ENCODE measurements at places on chromosomes 6 and 20.

DNA sequence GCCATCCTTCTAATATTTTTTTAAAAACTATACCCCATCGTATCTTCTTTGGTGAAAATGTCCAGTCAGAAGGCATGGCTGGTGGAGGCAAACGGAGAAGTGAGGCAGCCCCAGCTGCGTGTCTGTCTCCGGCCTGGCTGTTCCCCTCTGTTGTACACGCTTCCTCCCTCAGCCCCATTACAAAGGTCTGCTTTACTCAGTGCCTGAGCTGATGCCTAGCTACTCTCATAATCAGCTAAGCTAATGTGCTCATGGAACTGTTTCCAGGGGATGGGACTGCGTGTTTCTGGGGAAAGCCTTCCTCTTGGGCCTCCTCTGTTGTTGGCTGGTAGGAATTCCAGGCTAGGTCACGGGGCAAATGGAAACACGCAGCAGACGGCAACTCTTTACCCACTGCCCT lies 67.3 kb downstream of the PPP1R3G start:
- DNase-seq = no peak

DNA sequence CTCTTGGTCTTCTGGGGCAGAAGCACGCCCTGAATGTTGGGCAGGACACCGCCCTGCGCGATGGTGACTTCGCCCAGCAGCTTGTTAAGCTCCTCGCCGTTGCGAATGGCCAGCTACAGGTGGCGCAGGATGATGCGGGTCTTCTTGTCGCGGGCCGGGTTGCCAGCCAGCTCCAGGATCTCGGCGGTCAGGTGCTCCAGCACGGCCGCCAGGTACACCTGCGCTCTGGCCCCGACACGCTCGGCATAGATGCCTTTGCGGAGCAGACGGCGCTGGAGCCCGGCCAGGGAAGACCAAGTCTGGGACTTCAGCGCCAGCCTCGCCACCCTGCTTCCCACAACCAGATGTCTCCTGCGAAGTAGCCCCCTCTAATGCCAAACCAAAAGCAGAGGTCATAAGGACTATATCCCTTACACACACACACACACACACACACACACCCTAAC lies 8.0 kb upstream of the SLC17A3 start:
- no peak for DNase-seq

GRCh38 chr6:143009851-143010250 lies 50.8 kb upstream of the AIG1 start:
- no peak for DNase-seq

DNA sequence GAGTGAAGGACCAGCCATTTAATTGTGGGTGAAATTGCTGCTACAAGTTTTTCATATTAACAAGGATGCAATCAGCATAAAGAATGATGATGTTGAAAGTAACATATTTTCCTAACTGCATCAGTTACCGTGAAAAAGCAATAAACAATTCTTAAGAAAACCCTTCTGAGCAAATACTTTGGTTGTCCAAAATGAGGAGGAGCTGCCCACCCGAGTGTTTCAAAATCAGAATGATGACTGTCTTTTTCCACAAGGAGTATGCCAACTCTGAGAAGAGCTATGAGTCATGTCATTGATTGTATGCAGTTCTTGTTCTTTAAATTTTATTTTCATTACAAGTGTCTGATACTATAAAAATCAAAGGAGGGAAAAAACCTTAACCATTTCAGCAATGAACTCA lies 470.5 kb downstream of the COL12A1 start:
- no peak for DNase-seq

GRCh38 chr20:10315138-10315537 lies 96.5 kb downstream of the SNAP25 start:
- DNase-seq = no peak

DNA sequence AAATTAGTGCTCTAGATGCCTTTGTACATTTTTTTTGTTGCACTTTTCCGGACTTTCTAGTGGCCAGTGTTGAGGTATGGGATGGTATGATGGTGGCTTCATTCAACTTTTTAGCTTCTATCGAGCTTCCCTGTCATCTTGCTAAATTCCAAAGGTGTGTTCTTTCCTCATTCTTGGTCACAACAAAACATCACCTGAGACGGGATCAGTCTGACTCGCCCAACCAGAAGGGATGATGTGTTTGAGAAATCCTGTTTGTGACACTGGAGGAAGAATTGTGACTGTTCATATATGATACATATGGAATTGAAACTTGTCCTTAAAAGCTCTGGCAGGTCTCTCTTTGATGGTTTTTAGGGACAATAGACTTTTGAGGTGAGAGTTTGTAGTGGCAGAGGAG lies 33.8 kb downstream of the KCNS1 start:
- DNase-seq = no peak

- DNase-seq = no peak
Observed at GRCh38 chr6:100472674-100473073, 8.0 kb upstream of the SIM1 start.

DNA sequence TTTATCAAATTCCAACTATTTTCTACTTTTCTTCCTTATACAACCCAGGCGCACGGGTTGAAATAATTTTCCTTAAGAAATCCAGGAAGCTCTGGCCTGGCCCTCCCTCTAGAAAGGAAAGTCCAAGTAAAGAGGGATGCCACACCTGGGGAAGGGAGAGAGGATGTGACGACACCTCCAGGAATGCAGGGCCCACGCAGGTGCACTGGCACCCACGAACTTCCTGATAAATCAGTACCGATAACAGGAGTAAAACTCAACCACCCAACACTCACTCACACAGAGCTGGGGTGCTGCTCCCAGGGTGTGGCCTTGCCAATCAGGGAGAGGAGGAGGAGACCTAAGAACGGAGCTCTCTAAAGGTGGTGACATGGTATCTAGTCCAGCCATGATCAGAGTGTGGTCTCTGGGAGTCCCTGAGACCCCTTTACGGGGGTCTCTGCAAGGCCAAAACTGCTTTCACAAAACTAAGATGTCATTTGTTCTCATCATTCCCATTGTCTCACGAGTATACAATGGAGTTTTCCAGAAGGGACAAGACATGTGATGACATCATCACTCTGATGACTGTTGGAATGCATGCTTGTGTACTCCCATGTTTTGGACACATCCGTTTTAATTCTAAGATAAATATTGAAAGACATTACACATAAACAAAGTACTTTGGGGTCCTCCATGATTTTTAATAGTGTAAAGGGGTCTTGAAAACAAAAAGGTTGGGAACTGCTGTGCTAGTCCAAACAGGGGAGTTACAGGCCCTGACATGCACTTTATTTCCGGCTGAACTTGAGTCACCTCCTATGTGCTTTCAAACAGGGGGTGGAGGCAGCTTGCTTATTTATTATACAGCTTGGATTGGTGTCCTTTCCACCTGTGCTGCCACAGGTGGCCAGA lies 2.2 kb upstream of the PARD6B start:
- no peak for DNase-seq

GRCh38 chr6:14626556-14626955 lies 509.0 kb downstream of the CD83 start:
- no peak for DNase-seq

GRCh38 chr20:32193996-32194395 lies 13.5 kb downstream of the PLAGL2 start:
- no peak for DNase-seq

DNA sequence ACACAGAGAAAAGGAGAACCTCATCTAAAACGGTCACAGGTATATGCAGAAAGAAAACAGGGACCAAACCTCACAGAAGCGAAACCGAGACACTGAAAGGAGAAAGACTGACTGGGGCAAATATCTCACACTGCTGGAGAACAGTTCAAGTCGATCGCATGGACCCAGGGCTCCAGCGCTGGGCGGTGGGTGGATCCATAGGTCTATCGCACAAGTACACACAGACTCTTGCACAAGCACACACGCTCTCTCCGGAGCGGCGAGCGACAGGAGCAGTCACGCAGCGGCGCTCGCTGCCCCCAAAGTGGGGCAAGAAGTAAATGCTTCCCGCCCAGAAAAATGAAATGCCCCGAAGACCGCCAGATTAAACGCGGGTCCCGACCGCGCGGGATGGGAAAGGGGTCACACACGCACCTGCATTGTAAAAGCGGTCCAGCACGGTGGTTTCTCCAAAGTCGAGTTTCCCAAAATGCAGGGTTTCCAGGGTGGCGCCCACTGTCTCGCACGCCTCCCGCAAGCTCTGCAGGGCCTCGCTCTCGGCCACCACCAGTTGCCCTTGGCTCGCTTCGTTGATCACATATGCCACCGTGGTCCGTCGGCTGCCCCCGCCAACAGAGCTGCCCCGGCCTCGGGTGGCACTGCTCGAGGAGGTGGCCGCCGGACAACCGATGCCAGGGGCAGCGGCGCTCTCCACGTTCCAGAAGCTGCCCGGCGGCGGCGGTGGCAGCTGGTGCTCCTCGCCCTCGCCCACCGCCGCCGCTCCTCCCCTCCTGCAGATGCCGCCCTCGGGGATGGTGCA lies 782 bp downstream of the MAP3K5 start:
- DNase-seq = peak; percentile 35

DNA sequence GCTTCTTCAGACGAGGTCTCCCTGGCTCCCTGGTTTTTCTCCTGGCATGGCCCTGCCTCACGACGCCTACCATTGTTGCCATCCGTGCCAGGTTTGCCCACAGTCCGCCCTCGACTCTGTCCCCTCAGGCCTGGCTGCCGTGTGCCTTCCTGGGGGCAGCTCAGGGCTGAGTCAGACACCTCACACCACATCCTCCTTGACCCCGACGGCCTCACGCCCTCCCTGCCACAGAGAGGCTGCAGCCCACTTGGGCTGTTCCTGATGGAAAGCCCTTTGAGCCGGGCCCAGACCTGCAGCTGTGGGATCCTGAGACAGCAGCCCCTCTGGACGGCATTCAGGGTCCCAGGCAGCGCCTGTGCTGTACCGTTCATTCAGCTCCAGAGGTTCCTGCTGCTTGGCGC lies 108.3 kb downstream of the PSMB1 start:
- DNase-seq = no peak

DNA sequence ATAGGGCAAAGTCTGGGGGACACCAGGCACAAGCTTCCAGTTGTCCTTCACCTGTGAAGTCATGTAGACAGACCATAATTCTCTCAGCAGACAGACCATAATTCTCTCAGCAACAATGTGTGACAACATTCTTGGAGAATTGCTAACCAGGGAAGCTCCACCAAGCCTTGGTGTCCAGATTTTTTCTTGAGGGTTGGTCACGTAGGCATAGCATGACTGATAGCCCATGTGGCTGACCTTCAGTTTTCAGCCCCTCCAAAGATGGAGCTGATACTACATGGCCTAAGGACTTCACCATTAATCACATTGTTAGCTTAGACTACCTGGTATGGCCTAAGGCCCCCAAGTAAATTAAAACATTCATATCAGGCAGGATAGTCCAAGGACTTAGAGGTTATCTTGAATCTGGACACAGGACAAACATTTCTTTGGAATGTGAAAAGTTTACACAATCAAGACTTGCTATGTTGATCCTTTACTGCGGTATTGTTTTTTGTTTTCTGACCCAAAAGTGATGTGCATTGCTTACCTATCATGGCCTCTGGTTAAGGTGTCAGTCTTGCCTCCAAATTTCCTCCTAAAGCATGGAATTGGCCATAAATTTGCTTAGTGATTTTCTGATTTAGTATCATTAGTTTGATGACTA lies 76.9 kb downstream of the CEP57L1 start:
- DNase-seq = no peak

- DNase-seq = no peak
Observed at GRCh38 chr6:134247844-134248580, 69.9 kb downstream of the SGK1 start.

- DNase-seq = no peak
Observed at GRCh38 chr6:157316871-157317814, 6.2 kb downstream of the TMEM242 start.

- no peak for DNase-seq
Observed at GRCh38 chr6:130585587-130585986, 219.8 kb downstream of the TMEM200A start.

- no peak for DNase-seq
Observed at GRCh38 chr6:38495922-38496635, 143.7 kb downstream of the BTBD9 start.

DNA sequence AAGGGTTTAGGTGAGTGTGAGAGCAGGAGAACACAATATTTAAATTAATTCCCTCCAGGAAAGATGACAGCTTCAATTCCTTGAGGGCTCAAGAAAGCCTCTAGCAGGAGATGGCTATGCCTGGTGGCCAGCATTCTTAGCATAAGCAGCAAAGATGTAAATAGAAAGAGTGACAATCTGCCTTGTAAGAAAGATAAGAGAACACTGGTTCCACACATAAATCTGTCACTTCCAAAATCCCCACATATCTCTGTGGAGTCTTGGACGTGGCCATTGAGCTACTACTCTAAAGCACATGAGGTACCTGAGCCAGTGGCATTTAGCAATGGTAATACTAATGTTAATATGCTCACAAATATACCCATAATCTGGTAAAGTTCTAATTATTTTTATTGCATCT lies 29.2 kb downstream of the DEFB114 start:
- no peak for DNase-seq

DNA sequence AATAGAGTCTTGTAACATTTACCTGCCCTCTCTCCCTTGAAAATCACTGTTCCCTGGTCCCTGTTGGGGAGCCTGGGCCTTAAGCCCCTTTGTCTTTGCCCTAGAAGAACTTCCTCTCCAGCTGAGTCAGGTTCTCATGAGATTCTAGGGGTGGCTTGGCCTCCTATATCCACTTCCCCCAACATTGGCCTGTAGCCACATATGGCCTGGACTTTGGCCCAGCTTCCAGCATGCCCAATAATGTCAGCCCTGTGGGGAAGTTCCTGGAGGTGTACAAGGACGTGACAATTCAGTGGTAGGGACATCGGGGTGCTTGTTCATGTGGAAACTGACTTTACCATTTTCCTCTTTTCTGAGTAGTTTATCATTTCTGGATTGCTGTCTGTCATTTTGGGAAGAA lies 17.2 kb upstream of the MAS1L start:
- DNase-seq = no peak

DNA sequence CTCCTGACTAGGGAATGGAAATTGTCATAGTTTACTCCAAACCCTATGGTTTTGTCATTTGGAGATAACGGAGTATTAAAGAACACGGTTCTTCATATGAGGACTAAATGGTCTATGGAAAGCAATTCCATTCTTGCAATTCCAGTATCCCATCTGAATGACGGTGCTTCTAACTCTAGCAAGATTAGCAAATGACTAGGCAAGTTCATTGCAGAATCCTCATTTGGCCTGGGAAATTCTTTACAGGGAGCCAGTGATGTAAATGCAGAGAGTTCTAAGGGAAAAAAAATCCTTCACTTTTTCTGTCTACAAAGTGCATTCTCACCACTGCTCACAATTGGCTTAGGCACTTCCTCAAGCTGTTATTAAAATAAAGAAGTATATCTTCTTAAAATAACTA lies 111.5 kb downstream of the MOXD1 start:
- DNase-seq = no peak

- no peak for DNase-seq
Observed at GRCh38 chr20:58075586-58076345, 152.7 kb downstream of the ANKRD60 start.

DNA sequence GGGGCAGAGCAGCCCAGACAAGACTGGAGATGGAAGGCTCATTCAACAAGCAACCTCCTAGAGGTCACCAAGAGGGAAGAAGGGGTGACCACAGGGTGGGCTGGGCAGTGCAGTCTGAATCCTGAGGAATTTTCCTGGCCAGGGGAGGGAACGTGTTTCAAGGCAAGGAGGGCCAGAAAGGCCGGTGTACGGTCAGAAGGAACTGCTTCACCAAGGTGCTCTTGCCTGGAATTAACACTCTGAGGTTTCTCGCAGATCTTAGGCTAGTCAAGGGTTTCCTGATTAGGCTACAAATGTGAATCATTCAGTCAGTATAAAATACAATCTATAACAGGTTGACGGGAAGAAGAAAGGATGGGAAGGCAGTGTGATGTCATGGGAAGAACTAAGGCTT lies 199.3 kb downstream of the LRFN2 start:
- no peak for DNase-seq

Data from stimulated activated CD4-positive, alpha-beta T cell treated with anti-CD3 and anti-CD28 coated beads, Interleukin-2, amount 100 ng/mL, for 4 hours (primary cell).